ENCODE measurements at places on chromosomes 4 and X.

- DNase-seq = no peak
These were observed 14.4 kb upstream of the ASMTL start for GRCh38 chrX:1466971-1467561.

GRCh38 chrX:40326186-40326965, 228.6 kb upstream of the BCOR start:
- no peak for DNase-seq

DNA sequence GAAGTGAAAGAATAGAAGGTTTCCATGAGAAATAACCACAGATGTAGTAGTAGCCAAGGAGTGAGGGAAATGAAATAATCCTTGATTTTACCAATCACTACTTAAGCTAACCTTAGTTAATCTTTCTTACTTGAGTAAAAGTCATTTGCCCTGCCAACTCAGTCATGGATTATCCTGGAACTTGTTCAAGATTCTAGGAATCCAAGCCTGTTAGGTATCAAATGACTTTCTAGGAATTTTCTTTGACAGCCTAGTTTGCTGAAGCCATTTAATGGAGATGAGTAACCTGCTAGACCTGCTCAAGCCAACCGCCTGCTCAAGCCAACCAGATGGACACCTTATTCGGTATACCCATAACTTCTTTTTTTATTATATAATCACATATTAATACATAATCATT, 180.5 kb downstream of the KLHL13 start:
- DNase-seq = no peak

GRCh38 chrX:112751076-112751475, 71.3 kb upstream of the LHFPL1 start:
- no peak for DNase-seq

DNA sequence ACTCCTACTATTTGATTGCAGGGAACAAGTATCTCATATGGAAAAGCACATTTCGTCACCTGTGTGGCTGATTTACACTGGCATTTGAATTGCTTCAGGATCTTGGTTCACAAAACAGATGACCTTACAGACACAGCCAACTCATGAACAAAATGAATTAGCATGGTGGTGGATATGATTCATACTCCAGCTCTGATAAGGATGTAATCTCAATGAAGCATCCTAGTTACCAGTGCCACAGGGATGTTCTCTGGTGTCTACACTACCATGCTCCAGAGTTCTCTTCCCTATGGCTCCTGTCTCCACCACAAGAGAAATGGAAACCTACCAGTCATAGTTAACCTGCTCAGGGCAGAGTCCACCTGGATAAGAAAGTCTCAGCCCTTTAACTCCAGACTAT, 40.7 kb downstream of the TEC start:
- no peak for DNase-seq

GRCh38 chr4:113941836-113942235, 37.6 kb downstream of the ARSJ start:
- DNase-seq = no peak

DNA sequence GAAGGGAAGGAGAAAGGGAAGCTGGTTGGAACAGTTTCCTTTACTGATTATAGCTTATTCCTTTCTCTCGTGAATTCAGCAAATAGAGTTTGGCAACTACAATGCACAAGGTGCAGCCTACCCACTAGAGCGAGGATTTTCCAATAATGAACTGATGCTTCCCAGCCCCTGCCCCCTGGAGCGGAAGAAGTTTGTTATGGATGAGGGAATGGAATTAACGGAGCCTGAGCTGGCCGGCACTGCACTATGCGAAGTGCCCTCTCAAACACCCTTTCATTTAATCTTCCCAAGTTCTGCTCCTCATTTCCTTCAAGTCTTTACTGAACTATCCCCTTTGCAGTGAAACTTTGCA, 42.5 kb upstream of the CBR4 start:
- no peak for DNase-seq

- DNase-seq = no peak
These were observed 30.0 kb upstream of the APELA start for GRCh38 chr4:164847016-164847415.

GRCh38 chrX:69305333-69306062, 140.2 kb upstream of the PJA1 start:
- DNase-seq = peak; percentile 89

- DNase-seq = no peak
These were observed 94.5 kb downstream of the PCDH19 start for GRCh38 chrX:100315566-100315965.

DNA sequence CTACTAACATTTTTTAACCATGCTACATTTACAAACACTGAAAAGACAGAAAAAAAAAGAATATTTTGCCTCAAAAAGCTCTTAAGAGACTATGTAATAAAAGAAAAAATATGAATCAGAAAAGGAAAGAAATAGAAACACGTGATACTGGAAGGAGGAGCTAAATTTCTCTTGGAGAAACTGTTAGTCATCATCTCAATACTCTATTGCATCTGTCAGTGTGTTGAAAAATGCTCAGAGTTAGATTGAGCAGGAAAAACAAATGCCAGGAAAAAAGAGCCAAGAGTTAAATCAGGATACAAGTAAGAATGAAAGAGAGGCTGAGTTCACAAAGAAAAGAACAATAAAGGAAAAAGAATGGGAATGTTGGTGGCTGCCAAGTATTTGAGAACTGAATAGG, 2.6 kb downstream of the RAB28 start:
- DNase-seq = peak; percentile 32

- no peak for DNase-seq
These were observed 1119.6 kb downstream of the PCDH18 start for GRCh38 chr4:136412708-136413107.

DNA sequence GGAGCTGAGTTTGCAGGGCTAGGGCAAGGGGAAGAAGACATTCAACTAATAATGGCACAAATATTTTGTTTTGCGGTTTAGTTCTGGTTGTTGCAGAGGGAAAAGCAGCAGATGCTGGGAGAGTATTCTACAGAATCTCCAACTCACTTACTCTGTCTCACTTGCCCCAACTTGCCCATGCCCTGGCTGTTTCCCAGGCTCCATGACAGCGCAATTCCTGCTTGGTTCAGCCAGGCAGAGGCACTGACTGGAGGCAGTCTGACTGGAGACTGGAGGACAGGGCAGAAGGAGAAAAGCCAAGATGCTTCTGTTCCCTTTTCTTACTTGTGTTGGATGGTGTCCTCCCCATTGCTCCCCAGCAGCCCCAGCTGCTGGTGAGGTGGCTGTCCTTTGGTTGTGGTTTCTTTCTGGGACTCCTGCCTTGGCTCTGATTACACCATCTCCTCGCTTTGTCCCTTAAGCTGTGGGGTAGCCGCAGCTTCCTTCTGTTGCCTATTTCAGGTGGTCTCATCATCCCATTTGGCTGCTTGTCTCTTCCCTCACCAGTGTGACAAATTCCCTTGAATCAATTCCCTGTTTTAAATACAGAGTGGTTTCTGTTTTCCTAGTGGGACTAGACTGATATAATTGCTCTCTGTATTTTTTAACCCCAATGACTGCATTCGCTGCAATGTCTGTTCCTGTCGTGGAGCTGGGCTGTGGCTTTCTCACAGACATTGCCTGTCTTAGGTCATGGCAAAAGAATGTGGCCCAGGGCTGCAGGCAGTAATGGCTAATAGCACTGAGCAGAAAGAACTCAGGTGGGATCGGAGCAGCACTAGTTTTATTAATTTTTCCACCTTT, 24.2 kb upstream of the RASL11B start:
- DNase-seq = no peak

Data from neural progenitor cell (in vitro differentiated cells).